ENCODE measurements at places on chromosomes 6 and 20.

DNA sequence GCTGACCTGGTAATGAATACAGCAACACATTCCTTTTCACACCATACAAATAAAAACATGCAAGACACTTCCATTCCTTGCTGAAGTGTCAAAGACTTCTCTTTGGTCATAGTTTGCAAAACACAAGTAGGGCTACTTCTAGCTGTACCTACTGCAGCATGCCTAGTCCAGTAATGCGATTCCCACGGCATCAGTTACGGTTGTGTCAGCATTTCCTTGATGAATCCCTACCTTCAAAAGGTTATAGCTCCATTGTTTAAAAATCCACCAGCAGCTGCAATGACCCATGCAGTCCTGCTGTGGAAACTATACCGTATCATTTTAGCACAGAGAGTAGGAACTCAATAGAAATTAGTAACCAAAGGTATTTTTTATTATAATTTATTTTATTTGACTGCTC lies 1371.5 kb downstream of the EPHA7 start:
- DNase-seq, result no peak

- peak; percentile 34 for DNase-seq
Measured at GRCh38 chr6:46490425-46491200, 636 bp downstream of the RCAN2 start.

GRCh38 chr20:21900431-21900830 lies 195.0 kb downstream of the PAX1 start:
- DNase-seq, result no peak

GRCh38 chr6:156752666-156753301 lies 24.4 kb upstream of the ARID1B start:
- peak; percentile 20 for DNase-seq

- DNase-seq, result no peak
Measured at GRCh38 chr6:51322505-51322904, 503.8 kb downstream of the TFAP2B start.

DNA sequence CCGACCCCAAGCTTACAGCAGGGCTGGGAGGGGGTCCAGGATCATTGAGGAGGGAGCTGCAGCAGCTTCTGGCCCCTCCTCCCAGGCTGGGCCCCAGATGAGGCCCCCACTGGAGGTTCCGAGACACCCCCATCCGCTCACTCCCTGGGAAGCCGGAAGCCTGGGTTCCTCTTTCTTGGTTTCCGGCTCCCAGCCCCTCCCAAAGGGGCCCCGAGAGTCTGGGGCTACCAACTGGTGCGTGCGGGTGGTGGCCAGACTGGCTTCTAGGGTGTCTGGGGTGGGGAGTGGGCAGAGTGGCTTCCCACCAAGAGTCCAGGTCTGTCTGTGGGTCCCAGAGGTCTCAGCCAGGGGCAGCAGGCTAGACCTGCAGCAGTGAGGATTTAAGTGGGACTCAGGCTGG lies 2.2 kb downstream of the RGS19 start:
- DNase-seq, result peak; percentile 46

- DNase-seq, result no peak
Measured at GRCh38 chr20:6719369-6719721, 48.1 kb upstream of the BMP2 start.

GRCh38 chr6:154154389-154154967 lies 115.4 kb downstream of the OPRM1 start:
- peak; percentile 51 for DNase-seq

DNA sequence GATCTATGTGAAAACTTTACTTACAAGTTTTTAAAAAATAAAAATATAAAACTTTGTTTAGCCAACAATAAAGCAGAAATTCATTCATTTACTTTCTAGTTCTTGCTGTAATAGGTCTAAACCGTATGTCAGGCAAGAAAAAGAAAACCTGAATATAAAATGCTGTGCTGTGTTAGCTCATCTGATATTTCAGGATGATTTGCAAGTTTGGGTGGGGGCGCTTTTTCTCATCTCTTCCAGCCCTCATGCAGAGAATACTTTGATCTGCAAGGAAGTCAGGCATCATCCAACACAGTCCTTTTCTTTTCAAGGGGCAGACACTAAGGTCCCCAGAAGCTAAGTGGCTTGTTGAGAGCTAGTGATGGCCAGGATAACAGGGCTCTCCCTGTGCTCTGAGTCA lies 153.2 kb downstream of the TBC1D7 start:
- DNase-seq, result no peak

- DNase-seq, result no peak
Measured at GRCh38 chr6:122666418-122666817, 56.2 kb downstream of the PKIB start.

DNA sequence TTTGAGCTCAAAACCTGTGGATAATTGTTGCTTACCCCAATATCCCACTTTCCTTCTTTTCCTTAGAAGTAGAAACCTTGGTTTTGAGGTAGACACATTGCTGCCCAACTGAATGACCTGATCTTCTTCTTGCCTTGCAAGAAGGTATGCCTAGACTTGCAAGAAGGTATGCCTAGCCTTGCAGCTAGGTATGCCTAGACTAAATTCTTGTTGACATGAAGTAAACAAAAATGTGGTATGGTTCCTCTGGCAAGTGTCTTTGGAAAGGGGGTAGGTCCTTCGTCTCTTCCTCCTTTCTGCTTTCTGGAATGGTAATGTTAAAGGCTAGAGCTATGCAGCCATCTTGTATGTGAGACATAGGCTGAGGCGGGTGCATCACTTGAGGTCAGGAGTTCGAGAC lies 129.2 kb downstream of the GMPR start:
- no peak for DNase-seq

DNA sequence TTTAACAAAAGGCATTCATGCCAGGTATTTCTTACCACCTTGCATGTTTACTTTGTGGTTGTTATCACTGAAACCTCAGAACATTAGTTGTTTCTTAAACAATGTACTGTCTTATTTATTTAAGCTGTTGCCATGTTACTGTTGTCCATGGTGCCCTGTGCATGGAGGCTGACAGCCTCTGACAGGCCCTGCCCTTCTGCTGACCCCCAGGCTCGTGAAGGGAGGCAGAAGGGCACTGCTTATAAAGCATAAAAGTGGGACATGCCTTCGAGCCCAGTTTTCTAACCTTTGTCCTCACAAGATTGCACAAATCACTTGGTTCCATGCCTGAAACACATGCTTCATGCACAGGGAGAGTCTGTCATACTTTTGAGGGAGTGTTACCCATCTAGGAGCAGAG lies 46.7 kb upstream of the CLIC5 start:
- DNase-seq, result no peak

- DNase-seq, result peak; percentile 83
Measured at GRCh38 chr6:112780498-112781096, 433.5 kb downstream of the RFPL4B start.

- DNase-seq, result no peak
Measured at GRCh38 chr6:12265791-12266190, 24.4 kb upstream of the EDN1 start.

DNA sequence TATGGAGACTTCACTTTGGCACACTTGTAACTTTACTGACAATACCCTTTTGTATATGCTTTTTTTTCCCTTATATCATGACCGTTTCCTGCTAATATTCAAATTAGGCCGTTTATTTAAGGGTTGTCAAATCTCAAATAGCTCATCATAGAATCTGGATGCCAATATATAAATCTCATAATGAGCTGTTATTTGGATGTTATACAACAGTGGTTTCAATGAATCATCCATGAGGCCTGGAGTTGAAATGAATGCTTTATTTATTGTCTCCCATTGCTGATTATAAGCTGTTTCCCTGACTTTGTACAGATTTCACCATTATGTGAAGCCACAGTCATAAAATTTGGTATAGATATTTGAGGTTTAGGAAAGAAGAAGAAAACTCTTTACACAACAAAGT lies 256.1 kb downstream of the PLCB1 start:
- DNase-seq, result no peak

DNA sequence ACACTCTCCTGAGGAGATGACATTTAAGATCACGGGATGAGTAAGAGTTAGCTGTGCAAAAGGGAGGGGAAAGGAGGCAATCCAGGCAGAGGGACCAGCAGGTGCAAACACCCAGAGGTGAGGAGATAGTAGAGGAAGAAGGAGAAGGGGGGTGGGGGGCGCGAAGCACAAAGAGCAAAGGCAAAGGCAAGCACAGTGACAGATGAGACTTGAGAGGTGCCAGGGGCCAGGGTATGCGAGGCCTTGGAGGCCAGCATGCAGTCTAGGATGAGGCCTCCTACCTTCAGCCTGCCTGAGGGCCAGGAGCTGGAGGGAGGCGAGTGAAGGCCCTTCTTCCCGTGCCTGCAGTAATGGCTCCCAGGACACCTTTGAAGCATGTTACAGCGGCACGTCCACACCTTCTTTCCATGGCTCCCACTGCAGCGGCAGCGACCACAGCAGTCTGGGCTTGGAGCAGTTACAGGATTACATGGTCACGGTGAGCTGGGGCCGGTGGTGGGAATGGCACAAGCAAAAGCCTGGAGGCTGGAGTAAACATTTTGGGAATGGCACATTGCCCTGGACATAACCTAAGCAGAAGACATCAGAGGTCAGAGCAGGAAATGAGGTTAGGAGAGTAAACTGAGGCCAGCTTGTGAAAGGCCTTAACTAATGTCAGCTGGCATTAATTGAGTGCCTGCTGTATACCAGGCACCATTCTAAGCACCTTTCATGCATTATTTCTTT lies 18.6 kb downstream of the CCM2L start:
- DNase-seq, result no peak

DNA sequence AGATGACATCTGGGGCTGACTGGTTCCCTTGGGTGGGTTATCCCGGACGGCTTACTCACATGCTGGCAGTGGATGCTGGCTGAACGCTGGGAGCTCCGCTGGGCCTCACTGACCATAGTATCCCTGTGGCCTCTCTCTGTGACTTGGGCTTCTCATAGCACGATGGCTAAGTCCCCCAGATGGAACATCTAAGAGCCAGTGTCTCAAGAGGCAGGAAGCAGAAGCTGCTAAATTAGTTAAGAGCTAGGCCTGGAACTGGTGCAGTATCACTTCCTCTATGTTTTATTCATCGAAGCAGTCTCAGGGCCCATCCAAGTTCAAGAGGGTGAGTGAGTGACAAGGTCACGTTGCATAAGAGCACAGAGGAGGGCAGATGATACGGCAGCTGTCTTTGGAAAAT lies 116.5 kb upstream of the LAMP5 start:
- peak; percentile 24 for DNase-seq

- no peak for DNase-seq
Measured at GRCh38 chr6:33981421-33981820, 164.5 kb downstream of the GRM4 start.

- DNase-seq, result peak; percentile 31
Measured at GRCh38 chr20:63224412-63225081, 8.6 kb upstream of the YTHDF1 start.

- no peak for DNase-seq
Measured at GRCh38 chr20:21519136-21519584, 5.3 kb upstream of the NKX2-2 start.

DNA sequence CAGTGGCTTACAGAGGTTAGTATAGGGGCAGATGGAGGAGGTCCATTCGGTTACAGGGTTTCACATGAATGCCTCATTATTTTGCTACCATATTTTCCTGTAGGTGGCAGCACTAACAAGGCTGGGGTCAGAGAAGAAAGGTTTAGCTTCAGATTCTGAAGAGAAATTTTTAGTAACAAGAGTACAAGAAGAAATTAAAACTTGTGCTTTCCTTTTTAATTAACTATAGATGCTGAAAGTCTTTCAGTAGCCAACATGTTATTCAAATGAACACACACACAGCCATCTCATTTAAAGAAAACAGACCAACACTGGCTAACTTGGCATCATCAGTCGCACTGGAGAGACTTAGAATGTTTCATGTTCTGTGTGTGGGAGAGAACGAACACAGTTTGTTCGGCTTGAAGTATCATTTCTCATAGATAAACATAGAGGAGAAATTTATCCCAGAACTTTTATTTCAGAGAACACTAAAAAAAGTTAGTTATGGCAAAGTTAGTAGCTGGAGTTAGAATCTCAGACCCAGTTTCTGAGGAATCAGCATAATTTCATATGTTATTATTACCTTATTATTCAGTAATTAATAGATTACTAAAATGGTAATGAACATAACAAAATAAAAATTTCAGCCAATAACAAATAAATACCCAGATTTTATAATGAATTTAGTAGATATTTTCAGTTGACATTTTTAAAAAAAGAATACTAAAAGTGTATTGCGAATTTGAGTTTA lies 314.0 kb upstream of the RSPO3 start:
- no peak for DNase-seq

DNA sequence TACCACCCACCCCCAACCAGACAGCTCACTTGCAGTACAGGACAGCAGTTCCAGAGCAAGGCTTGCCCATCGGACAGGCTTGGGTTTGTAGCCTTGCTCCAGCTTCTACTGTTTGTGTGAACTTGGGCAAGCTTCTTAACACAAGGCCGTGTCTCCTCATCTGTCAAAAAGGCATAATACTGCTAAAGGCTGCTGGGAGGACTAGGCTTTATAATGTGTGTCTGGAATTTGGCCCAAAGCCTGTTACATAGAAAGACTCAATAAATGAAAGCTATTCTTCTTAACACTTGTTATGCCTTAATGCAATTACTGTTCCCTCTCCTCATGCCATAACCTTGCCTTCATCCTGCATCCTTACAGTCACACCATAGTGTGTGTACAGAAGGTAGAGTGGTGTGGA lies 43.4 kb downstream of the LYRM4 start:
- DNase-seq, result no peak

DNA sequence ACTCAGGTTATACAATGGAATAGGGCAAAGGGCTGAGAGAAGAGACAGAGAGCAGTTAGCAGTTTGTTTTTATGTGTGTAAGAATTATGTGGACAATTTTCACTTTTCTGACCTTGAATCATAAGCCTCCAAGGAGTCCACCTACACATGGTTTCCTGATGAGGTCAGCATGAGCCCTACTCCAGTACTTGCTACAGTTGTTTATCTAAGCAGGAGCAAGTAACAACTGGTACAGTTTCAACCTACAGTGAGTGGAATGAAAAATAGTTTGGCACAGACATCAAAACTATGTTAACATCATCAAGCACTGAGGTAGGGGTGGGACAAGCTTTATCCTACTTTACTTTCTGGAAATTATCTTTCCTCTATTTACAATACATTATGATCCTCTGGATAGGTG lies 426.7 kb upstream of the ID4 start:
- no peak for DNase-seq

- DNase-seq, result no peak
Measured at GRCh38 chr6:150256618-150257272, 112.1 kb upstream of the IYD start.

GRCh38 chr6:41546475-41546865 lies 289 bp downstream of the FOXP4 start:
- DNase-seq, result no peak

GRCh38 chr6:14328163-14328562 lies 210.6 kb downstream of the CD83 start:
- no peak for DNase-seq

DNA sequence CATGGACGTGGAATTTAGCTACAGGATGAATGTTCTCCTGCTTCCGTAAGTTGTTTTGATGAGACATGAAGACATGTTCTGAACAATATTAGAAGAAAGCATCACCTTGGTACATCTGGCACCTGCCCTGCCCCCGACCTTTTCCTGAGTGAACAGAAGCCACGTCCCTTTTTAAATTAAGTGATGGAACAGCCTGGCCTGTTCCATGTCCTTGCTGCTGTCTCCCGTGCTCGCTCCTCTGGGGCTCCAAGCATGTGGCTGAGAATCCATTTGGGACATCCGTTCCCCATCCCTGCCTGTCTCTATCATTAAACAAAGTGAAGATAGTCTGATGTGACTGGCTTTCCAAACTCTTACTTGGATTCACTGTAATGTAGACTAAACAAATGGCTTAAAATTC lies 36.4 kb downstream of the ERMARD start:
- no peak for DNase-seq
